HS-27A (cell line): ENCODE measurements at places on chromosomes 2 and 18.

- no peak for DNase-seq
Measured at GRCh38 chr2:209121691-209122090, 302.2 kb upstream of the MAP2 start.

GRCh38 chr2:62663411-62663810, 42.1 kb upstream of the EHBP1 start:
- DNase-seq, result no peak

DNA sequence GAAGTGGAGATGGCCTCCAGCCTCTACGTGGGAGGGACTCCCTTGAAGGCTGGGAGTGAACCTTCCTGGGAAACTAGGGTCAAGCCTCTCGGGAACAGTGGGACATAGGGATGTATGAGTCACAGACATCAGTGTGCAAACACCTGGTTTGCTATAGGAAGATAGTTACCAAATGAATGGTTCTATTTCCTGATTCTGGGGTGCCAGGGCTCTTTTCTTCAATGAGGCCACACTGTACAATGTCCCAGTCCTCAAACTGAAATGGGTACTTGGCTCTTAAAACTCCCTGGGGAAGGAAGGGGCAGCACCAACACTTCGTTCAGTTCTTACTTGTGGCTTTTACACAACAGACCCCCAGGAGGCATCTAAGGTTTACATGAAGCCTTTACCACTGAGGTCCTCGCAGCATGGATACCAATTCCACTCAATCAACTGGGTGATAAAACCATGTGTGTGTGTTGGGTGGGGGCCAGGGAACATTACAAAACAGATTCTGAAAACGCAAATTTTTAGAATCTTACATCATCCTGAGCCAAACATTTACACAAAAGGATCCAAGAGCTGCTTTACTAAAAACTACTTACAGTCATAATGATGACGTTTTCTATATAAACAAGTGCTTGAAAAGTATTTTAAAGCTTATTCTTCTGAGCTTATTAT, 10.4 kb downstream of the ERFE start:
- DNase-seq, result peak; percentile 17

- no peak for DNase-seq
Measured at GRCh38 chr2:159225025-159226016, 61.2 kb downstream of the WDSUB1 start.

DNA sequence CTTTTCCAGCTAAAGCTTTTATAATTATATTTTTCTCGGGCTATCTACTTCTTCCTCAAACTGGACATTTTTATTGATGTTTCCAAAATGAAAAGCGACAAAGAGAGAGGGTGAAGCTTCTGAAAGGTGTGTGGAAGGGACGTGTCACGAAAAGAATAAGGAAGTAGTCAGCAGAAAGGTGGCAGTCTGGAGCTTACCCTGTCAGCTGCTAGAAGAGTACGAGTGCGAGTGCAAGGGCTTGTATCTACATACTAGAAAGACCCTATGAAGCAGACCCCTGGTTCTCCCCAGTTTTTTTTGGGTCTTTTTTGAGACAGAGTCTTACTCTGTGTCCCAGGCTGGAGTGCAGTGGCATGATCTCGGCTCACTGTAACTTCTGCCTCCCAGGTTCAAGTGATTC, 14.6 kb downstream of the FHL2 start:
- DNase-seq, result no peak

DNA sequence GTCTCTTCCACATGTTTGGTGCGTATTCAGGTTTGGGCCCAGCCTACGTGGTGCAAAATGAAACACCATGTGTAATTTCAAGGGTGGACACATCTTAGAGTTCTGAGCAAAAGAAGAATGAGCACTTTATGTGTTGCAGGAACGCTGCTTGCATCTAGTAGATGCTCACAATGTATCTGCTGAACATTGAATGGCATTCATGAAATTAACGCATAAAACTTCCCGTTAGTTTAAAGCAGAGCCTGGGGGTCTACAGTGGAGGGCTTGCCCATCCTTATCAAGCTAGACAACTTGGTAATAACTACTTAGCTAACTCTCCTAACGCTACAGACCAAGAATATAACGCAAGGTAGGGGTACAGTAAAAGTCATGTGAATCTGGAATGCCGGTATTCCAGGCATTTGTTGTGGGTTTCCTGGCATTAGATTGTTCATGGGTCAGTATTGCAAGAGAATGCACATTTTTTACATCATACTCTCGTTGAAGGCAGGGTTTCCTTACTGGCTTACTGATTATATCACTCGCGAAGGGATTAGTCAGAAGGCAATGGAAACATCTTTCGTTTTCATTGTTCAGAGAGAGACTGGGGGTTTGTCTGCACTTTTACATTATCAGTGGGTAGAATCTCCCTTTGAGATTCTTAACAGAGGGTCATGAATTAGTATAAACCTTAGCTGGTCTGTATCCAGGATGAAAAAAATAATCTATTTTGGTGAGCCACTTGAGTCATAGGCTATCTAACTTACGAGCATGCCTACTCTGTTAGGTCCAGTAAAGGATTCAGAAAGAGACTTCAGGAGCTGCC, 229.5 kb upstream of the EPAS1 start:
- DNase-seq, result peak; percentile 98

GRCh38 chr18:21117409-21118131, 6.0 kb upstream of the ROCK1 start:
- no peak for DNase-seq

DNA sequence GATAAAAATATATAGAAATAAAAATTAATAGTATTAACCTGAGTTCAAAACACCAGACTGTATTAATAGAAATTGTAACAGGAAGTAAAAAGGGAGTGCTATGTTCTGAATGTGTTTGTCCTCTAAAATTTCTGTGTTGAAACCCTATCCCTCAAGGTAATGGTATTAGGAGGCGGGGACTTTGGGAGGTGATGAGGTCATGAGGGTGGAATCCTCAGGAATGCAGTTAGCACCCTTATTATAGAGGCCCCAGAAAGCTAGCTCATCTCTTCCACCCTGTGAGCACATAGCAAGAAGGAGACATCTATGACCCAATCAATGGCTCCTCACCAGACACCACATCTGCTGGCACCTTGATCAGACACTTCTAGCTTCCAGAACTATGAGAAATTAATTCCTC, 124.5 kb downstream of the CMPK2 start:
- DNase-seq, result no peak

- no peak for DNase-seq
Measured at GRCh38 chr2:69893684-69894551, at the start of gene SNRNP27. Gene SNRNP27, plus strand, starts transcription at chr2:69893956. Its CDS starts 29 bp downstream, at chr2:69893985.

DNA sequence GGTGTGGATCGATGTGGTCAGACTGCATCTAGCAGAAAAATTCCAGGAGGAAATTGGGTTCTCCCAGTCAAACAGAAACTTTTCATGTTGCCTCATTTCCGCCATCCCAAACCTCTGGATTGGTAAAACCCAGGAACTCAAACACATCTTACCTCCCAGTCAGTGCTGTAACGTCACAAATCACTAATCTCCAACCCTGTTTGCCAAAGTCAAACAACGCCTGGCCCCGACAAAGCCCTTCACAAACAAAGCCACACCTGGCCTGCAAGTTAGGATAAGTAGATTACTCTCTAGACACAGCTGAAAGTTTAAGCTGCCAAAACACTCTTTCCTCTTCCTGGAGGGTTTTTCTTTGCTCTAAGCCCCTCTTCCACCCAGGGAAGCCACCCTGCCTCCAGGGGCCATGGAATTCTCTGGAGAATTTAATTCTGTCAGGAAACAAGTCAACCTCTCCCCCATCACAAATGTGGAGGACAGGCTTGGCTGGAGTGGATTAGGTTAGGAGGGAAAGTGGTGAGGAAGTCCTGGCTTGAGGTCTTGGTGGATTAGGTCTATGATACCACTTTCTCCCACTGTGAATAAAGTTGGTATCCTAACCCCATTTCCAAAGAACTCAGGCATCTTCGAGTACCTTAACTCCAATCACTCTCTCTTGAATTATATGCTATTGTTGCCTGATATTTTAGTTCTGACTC, 86.7 kb downstream of the LYPD6B start:
- no peak for DNase-seq

GRCh38 chr2:96891591-96892333, 21.9 kb upstream of the SEMA4C start:
- DNase-seq, result no peak
